ENCODE measurements at places on chromosomes 2 and 18.

- no peak for DNase-seq
Observed at GRCh38 chr2:28108143-28108542, 217.6 kb downstream of the BABAM2 start.

DNA sequence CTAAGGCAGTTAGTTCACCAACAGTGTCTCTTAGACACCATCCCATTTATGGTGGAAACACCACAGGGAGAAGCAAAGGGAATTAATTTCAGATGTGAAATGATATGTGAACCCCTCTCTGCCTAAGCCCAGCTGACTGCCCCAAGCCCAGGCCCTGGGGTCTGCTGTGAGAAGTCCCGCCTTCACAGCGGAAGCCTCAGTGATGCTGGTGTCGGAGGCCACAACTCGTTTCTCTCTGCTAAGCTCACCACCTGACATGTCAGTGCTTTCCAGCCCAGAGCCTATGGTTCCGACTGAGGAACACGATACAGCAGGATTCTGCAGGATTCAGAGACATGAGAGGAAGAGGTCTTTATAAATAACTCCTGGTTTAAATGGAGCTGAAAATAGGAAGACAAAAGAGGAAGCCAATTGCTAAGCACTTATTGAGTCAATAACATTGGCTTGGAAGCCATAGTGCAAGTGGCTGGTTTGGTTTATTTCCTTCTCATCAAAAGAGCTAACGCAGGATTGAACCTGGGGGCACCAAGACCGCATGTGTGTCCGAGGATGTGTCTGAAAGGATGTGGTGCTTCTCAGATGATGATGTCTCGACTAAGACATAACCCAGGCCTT is 21.9 kb upstream of the LOXHD1 start:
- DNase-seq, result no peak

GRCh38 chr2:240463274-240463865 is 27.9 kb downstream of the GPC1 start:
- no peak for DNase-seq

- DNase-seq, result no peak
Observed at GRCh38 chr18:48037481-48038271, 107.2 kb upstream of the SMAD2 start.

DNA sequence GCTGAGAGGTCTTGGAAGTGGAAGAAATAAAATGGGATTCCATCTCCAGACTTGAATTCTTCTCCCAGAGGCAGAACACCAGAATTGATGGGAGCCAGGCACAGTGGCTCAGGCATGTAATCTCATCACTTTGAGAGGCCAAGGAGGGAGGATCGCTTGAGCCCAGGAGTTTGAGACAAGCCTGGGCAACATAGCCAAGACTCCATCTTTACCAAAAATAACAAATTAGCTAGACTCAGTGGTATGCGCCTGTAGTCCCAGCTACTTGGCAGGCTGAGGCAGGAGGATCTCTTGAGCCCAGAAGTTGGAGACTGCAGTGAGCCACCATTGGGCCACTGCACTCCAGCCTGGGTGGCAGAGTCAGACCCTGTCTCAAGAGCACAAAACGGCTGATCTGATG is 144.3 kb downstream of the C1D start:
- DNase-seq, result no peak

GRCh38 chr18:1906421-1906820 is 664.9 kb downstream of the METTL4 start:
- no peak for DNase-seq

DNA sequence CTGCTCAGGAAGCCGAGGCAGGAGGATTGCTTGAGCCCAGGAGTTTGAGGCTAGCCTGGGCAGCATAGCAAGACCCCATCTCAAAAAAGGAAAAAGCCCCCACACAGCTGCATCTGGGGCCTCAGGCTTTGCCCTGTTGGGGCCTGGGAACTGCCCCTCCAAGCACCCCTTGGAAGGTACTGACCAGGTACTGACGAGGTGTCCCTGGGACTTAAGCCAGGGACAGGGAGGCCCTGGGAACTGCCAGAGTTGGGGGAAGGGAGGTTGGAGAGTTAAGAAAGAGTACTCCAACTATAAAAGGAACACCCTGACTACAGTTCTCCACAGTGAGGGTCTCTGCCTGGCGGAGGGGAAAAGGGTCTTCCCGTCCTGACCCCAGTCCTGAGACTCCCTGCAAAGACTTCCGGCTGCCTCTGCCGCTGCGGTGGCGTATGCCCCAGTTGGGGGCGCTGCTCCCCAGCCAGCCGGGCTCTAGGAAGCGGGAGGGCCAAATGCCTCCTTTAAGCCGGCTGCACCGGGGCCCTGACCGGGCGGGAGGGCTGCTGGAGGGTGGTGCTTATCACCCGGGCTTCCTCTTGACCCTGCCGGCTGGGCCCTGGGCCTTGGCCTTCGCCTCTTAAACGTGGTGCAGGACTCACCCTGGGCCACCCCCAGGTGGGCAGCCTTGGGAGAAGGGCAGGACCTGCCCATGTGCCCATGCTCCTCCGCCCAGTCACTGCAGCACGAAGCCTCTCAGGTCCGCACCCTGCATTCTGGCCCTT is 12.8 kb downstream of the SLC30A3 start:
- no peak for DNase-seq

DNA sequence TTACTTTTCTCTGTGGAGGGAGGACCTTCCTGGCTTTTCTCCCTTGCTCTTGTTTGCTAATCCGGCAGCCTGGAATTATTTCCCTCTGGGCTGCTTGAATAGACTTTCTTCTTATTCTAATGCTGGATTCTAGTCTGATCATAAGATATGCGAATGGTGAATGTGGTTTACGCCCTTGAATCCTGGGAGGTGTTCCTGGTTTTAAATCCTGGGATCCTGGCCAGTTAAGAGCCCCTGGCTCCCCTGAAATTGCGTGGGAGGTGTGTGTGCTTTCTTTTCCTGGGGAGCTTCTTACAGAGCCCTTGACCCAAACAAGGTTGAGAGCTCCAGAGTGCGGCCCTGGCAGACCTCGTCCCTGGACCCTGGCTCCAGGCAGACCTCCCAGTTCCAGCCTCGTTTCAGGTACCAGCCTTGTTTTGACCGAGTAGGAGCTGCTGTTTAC is 2.8 kb downstream of the SH3BP4 start:
- DNase-seq, result no peak

DNA sequence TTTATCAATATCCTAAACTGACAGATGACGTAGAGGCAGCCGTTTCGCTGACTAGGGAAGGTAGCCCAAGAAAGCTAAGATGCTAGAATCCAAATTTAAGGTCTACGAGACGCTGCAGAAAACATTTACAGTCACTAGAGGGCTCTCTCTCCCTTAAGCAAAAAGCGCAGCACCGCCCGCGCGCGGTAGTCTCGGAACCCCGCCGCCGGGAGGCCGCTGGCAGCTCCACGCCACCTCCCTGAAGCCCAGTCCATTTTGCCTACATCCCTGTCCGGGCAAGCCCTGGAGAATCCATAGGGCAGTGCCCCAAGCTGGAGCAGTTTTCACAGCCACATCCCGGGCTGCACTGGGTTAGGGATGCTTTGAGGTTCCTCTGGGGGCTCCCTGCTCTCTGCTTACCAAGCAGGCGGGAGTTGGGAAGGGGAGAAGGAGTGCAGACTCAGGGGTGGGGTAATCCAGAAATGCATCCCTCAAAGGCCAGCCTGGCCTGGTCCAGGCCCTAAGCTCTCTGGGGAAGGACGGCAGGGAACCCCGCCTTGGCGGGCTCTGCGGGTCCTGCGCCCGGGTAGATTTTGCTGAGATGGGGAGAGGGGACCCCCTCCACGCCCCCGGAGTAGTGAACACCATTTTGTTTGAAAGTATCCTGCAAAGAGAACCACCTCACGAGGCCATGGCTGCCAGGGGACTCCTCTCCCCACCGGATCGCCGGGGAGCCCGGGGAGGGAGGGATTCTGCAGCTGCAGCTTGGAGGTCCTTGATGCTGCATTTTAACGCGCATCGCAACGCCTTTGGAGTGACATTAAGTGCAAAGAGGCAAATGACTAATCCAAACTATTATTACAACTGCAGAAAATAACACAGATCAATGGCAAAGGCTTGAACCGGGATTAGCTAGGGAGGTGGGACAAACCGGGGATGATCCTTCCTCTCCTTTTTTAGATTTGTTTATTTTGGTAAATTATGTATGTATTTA is 1.3 kb upstream of the DPYSL5 start:
- peak; percentile 87 for DNase-seq

DNA sequence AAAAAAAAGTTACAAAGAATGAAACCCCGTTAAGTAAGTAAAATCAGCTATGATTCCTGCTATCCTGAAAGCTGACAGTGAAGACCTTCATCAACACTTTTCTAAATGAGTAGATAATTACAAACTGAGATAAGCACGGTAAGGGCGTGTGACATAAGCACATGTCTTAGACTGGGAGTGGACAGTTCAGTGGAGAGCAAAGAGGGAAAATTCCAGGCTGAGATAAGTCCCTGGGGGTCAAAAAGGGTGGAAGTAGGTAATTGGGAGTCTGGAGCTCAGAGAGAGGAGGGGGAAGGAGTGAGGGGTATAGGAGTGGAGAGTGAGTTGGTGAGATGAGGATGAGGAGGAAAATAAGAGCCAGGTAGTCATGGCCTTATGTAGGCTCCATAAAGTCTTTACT is 4.4 kb upstream of the IL1A start:
- DNase-seq, result no peak

- peak; percentile 40 for DNase-seq
Observed at GRCh38 chr18:3526421-3527354, 76.7 kb downstream of the TGIF1 start.

DNA sequence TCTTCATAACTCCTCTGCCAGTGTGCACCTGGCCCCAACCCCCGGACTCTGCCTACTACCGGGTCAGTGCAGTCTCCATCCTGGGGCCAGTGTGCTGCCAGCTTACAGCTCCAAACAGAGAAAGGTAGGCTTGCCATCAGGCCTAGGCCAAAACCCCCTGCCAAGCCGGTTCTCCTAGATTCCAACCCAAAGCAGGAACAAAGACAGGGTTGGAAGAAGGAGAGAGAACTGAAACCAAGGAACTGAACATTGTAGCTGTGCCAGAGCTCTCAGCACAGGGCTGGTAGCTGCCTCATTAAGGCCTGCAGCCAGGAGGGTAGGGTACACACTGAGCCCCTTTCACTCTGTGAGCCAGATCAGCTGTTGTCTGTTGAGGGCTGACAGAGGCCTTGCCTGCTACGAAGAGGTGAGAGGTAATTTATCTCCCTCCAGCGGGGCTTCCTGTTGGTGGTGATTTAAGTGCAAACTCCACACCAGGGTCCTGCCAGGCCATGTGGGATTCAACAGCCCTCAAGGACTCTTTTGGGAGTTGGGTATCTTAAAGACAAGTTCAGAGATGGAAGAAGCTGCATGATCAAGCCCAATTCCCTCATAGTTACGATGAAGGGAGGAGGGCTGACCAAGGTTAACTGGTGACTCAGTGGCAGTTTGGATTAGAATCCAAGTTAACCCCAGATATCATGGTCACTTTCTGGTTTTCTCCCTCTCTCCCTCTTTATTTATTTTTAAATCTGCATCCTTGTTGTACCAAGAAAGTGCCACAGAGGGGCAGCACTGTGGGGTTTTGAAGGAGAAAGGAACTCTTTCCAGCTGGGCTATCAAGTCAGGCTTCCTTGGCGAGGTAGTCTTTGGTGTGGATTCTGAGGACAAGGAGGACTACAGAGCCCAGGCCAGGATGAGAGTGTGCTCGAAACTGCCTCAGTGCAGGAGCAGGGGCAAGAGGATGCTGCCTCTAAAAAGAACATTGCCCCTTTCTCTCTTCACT is 48.1 kb downstream of the CYRIA start:
- no peak for DNase-seq

DNA sequence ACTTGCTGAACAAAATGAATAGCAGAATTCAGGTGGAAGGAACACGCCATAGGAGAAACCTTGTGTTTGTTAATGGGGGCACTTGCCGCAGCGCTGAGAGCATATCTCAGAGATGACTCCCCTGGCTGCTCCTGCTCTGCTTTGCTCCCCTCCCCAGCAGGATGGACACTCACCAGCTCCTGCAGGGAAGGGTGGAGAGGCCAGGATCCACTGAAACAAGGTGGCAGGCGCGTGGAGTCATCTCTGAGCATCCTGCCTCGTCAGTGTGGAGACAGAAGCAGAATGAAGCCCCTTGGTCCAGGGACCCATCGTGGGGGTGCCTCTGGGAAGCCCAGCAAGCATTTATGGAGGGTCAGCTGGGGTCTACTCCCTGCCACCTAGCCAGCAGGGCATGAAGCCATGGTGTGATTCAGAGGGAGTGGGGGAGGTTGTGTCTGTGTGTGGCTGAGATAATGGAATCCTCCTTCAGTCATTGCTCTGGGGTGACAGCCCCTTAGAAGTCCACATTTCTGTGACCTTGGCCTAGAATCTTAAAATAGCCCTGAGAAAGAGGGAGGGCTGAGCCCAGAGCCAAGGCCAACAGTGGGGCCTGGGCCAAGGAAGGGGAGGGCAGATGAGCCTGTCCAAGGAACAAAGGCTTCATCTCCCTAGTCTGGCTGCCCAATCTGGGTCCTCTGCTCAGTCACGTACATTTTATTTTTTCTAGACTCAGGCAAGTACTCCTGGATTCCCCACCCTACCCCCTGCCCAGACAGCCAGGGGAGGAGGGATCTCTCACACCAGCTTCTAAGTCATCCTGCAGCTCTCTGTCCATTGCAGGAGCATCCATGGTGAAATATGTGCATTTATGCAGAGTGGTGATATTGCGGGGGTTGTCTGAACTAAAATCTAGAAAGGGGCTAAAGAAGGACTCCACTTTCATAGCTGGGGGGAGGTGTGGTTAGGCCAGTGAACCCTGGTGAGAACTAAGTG is 215.4 kb downstream of the ZBTB7C start:
- DNase-seq, result no peak

GRCh38 chr18:69655816-69656215 is 255.1 kb downstream of the DOK6 start:
- no peak for DNase-seq

GRCh38 chr18:2958819-2959298 is 54.1 kb downstream of the LPIN2 start:
- no peak for DNase-seq

- no peak for DNase-seq
Observed at GRCh38 chr18:78790960-78791359, 188.7 kb upstream of the SALL3 start.

DNA sequence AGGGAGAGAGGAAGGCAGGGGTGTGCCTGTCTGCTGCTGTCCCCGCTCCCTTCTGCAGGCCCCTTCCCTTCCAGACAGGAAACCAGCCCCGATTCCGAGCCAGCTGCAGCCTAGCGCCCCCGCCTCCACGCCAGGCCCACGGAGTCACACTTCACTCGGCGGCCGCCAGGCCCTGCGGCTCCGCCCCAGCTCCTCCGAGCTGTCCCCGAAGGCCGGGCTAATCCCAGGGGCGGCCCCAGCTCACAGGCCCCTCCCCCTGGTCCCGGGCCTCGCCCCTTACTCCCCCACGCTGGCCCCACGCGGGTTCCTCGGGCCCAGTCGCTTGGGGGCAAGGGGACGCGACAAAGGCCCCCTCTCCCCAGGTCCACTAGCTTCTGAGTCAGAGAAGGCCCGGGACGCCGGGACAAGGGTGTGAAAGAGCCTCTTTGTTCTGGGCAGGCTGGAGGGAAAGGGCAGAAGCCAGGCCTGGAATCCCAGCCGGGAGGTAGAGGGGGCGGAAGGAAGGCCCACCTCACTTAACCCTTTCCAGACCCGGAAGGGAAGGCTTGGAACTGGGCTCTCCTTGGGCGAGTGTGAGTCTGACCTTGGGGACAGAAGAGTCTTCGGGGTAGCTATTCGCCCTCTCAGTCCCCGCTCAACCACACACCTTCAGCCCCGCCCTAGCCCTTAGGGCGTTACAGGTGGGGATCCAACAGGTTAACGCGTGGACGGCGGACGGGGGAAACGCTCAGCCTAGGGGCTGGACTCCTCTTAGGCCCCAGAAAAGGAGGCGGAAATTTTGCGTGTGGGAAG is 1.2 kb downstream of the RTKN start:
- peak; percentile 78 for DNase-seq

- no peak for DNase-seq
Observed at GRCh38 chr2:157256626-157257025, 879 bp upstream of the GALNT5 start.

All from NCI-H2081 (cell line).